Stimulated activated CD4-positive, alpha-beta T cell treated with anti-CD3 and anti-CD28 coated beads, TNF-alpha, amount 100 ng/mL, for 24 hours (primary cell): ENCODE measurements at places on chromosomes 7 and 10.

DNA sequence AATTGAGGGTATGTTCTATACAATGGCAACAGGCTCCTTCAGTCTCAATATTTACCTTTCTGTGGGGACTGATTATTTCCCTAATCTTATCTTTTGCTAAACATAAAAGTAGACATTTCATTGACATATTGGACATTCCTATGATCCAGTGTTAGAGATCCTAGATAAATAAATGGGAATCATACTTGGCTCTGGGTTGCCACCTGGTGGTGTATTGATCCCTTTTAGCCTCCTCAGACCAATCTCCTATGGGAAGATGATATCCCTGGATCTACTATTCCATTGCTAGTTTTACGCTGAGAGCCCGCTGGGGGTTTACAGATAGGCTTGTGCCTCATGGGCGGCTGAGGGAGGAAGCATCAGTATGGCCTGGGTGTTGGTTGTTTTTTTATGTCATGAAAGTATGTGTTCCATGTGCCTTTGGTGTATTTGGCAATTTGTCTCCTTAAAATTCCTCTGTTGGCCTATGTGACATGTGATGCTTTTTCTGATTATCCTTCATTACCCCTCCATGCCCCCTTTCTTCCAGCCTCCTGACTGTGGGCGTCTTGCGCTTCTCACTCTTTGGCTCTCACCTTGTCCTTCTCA lies 18.8 kb downstream of the CELF2 start:
- DNase-seq: no peak

DNA sequence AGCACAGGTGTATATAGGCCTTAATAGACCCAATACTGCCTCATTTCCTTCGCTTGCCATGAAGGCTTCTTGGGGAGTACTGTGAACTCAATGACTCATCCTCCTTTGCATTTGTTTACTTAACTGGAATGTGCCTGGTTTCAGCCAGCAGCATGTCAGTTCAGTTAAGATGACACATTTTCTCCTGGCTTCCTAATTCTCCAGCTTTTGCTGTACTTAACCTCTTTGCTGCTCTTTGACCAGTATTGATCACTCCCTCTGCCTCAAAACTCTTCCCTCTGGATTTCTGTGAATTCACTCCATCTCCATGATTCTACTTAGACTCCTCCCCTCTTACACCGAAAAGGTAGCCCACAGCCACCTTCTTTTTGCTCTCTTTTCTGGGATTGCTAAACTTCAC lies 135.7 kb downstream of the MAGI2 start:
- no peak for DNase-seq

- DNase-seq: no peak
Observed at GRCh38 chr10:60110739-60111138, 204.4 kb upstream of the CCDC6 start.

GRCh38 chr10:23158370-23158769 lies 33.7 kb upstream of the PTF1A start:
- no peak for DNase-seq

DNA sequence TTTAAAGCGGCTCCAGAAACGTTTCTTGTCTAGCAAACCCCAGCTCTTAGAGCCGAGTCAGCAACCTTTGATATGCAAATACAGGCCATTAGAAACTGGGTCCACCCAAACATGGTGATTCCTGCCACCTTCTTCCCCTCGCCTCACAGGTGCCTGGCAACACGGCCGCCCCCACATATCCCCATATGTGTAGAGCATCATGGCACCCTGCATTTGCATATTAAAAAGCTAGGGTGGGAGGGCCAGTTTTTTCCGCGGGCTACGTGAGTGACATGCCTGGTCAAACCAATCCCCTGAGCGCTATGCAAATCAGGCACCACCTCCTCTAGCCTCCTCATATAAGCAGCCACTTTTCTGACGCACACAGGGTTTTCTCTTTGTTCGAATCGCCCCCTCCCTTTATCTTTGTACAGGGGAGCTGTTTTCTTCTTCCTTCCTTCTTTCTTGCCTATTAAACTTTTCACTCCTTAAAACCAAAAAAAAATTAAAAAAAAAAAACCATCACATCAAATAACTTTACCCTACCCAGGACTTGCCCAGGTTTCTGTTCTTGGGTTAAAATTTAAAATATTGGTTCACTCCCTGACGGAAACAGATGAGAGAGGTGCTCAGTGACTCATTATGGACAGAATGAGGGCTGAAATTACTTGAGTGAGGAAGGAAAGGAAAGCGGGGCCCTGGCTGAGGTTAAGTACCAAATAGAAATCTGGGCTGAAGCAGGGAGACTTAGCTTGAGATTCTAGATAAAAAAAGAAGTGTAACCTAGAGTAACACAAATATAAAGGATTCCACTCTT lies 59.8 kb downstream of the COA1 start:
- peak; percentile 74 for DNase-seq

DNA sequence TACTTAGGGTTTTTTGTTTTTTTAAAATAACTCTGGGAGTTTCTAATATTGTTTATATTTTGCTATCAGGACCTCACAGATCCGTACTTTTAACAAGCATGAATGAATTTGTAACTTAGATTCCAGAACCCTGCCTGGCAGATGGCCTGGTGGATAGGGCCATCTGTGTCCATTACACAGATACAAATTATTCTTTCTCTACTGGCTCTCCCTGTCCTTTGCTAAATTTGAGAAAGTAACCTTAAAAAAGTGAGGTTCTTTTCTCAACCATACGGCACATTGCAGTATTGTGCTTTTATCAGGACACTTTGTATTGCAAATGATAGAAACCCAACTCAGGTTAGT lies 26.6 kb downstream of the LCOR start:
- no peak for DNase-seq

DNA sequence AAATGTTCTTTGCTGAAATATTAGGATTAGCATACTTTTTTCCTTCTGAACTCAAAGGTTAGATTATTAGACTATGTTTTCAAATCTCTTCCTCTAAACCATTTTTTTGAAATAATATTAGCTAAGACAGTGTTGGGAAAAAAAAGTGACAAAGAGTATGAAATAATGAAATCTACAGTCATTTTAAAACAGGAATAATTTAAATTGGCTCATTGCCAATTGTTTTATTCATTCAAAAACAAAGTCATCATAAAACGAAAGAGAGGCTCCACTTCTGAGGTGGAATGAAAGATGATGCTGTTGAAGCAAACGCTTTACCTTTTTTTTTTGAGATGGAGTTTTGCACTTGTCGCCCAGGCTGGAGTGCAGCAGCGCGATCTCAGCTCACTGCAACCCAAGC lies 51.2 kb downstream of the RNF32 start:
- DNase-seq: no peak

GRCh38 chr7:134140889-134141867 lies 14.0 kb downstream of the LRGUK start:
- peak; percentile 13 for DNase-seq
